ENCODE measurements at places on chromosomes 6 and 20.

GRCh38 chr6:11123978-11124377 lies 12.5 kb upstream of the ERVFRD-1 start:
- no peak for DNase-seq

GRCh38 chr6:150667977-150668716 lies 68.5 kb downstream of the PLEKHG1 start:
- no peak for DNase-seq

GRCh38 chr6:408599-409102 lies 17.1 kb downstream of the IRF4 start:
- DNase-seq: no peak

DNA sequence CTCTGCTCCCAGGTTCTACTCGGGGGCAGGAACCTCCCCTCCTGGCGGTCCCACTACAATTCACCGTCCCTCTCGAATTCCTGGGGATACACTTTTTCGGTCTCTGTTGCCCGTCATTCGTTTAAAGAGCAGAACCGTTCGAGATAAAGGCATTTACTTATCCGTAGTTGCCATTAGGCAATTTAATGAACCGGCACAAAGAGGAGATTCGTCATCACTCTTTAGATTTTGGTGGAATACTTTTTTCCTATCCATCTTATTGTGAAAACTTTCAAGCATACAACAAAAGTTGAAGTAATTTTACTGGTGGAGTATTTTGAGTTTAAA lies 1.2 kb upstream of the CD24 start:
- no peak for DNase-seq

DNA sequence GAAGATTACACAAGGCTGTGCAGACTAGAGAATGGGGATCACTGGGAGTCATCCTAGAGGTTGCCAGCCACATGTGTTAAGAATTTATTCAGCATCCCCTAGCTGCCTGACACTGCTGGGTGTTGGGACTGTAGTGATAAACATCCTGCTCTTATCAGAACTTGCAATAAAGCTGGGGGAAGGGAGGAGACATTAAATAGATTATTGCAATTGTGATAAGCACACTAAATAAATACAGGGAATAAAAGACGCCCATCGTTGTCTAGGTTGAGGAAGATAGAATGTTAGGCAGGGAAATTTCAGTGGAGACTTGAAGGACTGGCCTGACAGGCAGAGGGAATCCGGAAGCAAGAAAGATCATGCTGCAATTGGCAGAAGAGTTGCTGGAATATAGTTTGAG lies 33.2 kb upstream of the TRAM2 start:
- no peak for DNase-seq

- no peak for DNase-seq
Measured at GRCh38 chr6:168193816-168194721, 115.1 kb upstream of the FRMD1 start.

DNA sequence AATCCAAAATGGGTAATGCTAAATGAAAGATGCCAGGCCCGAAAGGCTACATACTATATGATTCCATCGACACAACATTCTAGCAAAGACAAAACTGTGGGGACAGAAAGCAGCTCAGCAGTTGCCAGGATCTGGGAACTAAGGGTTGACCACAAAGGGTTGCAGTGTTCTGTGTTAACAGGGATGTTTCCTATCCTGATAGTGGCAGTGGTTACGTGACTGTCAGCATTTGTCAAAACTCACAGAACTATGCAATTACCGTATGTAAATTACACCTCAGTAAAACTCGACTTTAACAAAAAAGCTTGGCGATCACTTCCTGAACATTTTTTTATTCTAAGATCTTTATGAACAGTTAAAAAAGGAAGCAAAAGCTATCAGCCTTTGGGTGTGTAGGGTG lies 83.9 kb downstream of the BANF2 start:
- DNase-seq: no peak

- DNase-seq: no peak
Measured at GRCh38 chr6:137928286-137928685, 61.2 kb downstream of the TNFAIP3 start.

DNA sequence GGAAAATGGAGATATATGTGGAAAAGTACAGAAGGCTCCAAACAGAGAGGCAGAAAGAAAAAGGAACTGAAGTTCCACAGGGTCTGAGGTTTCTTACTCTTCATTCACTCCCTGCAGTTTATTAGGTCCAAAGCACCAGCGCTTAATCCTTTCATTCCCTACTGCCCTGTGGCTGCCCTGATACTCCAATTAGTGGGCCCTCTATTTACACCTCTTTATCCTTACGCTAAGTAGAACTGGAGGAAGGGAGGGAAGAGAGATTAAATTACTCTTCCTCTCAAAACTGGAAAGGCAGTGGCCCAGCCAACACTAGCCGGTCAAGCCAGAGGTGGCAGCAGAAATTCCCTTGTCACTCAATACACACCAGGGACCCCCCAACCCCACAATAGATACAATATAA lies 20.4 kb downstream of the TRERF1 start:
- no peak for DNase-seq

- DNase-seq: no peak
Measured at GRCh38 chr6:102085257-102085656, 691.7 kb downstream of the GRIK2 start.

GRCh38 chr6:129340983-129341382 lies 369.0 kb downstream of the ARHGAP18 start:
- no peak for DNase-seq

DNA sequence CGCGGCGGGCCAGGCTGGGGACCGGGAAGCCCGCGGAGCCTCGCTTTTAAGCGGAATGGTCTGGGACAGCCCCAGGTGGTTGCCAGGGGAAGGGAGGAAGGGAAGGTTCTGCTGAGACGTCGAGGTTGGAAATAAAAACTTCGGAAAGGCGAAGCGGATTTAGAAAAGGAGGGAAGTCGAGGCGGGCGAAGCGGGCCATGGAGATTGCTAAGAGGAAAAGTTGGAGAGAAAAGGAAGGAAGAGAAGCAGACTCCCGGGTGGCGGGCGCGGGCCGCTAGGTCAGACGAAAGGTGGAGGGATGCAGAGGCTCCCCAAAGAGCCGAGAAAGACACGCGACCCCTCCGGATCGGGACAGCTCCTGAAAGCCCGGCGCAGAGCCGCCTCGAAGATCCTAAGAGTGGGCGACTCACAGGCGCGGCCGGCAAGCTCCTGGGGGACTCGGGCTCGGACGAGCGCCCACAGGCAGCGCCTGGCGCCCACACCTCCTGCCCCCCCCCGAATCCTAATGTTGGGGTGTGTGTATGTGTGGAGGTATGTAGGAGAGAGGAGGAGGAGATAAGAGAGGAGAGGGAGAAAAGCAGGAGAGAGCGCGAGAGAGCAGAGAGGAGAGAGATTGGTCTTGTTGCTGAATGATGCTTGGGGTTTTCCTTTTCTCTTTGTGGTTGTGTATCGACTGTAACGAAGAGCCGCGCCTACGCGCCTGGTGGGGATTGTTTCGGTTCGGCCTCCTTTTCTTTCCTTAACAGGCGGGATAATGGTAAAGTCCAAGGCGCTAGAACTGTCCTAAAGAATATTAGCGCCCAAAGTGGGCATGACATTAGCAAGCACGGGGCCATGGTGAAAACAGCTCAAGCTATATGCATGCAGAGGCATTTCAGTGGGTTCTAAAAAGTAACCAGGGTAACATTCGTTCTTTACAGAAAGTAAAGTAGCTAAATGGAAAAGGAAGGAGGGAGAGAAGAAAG lies 1.5 kb downstream of the TFAP2B start:
- no peak for DNase-seq

- DNase-seq: no peak
Measured at GRCh38 chr6:35057449-35058357, 83.4 kb downstream of the TCP11 start.

DNA sequence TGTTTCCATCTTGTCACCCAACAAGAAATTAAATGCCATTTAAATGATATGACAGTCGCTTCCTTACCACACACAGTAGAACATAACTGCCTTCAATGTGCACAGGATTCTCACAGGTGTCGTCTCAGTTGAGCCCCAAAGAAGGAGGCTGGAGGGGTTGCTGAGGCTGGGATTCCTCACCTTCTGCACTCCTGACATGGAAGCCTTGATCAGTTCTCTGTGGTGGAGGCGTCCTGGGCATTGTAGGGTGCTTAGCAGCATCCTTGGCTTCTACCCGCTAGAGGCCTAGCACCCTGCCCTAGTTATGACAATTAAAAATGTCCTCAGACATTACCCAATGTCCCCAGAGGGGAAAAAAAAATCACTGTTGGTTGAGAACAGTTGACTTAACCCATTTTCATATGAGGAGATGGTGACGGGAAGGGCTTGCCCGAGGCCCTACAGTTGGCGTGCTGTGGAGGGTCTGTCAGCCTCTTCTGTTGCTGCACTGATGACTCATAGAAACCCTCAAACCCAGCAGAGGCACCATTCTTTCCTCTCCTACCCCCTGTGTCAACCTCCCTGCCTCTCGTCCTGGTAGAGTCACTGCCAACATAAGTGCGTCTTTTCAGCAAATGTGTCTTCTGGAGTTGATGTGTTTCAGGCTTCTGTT lies 19.3 kb upstream of the ZNF831 start:
- DNase-seq: no peak

- no peak for DNase-seq
Measured at GRCh38 chr6:4451081-4451480, 315.7 kb upstream of the ECI2 start.

DNA sequence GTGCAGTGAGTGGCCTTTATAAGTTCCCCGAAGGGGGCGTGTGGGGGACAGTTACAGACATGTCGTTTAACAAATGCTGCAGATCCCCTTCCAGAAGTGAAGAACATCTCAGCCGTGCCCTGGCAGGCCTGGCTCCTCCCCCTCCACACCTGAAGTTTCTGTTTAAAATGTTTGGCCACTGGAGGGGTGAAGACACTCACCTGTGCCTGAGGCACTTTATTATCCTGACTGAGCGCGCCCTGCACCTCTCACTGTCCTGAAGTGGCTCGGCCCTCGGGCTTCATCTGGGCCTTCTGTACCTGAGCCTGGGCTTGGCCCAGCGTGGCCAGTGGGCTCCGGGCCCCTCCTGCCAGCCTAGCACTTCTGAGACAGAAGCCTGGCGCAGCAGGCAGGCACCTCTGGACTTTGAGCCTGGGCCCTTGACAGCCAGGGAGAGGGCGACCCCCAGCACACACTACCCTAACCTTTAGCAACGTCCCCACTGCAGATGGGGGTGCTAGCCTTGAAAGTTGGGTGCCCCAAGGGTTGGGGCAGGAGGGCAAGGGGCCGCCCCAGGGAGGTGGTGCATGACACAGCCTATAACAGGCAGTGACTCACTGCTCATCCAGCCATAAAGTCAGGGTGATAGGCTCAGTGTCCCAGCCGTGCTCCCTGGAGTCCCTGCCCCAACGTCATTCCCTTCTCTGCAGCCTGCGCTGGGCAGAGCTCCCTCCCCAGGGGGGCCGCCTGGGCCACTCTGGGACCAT lies 13.6 kb upstream of the GATA5 start:
- no peak for DNase-seq

DNA sequence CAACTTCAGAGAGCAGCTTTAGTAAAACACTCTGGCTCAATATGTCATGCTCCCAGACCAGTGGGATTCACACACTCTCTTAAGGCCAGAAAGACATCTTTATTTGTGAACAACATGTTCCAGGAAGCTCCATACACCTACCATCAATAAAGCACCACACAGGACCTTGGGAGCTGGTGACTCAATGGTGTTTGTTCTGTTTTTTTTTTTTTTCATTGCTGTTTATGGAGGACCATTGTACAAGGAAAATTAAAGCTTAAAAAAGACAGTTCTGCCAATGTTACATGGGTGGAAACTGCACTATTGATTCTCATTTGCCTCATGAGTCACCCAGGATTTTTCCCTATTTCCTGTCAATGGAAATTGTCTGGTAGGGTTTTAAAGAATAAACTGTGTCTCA lies 36.3 kb upstream of the TENT5A start:
- DNase-seq: no peak

DNA sequence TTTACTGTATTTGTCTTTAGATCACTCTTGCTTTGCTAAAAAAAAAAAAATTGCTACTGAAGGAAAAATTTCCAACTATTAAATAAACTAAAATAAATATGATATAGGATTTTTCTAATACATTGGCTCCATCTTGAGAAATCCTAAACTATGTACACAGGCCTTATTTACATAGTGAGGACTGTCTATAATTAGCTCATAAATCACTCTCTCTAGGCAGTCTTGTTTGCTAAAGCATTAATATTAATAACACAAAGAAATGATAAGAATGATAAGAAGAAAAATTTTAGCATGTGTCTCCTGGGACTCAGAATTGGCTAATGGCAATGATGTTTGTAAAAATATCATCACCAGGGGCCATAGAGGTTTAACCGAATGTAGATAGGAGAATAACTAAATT lies 13.3 kb upstream of the CRYBG1 start:
- DNase-seq: no peak

DNA sequence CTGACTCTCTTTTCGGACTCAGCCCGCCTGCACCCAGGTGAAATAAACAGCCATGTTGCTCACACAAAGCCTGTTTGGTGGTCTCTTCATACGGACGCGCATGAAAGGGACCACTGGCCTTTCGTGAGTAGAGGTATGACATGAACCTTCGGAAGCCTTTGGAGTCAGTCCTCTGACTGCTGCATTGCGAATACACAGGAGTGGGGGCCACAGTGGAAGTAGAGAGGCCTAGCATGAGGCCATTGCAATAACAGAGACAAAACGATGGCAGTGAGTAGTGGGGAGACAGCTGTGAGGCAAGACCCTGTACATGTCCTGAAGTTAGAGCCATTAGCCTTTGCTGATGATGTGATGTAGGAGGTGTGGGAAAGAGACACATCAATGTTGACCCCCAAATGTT lies 56.4 kb downstream of the SMPDL3A start:
- no peak for DNase-seq

DNA sequence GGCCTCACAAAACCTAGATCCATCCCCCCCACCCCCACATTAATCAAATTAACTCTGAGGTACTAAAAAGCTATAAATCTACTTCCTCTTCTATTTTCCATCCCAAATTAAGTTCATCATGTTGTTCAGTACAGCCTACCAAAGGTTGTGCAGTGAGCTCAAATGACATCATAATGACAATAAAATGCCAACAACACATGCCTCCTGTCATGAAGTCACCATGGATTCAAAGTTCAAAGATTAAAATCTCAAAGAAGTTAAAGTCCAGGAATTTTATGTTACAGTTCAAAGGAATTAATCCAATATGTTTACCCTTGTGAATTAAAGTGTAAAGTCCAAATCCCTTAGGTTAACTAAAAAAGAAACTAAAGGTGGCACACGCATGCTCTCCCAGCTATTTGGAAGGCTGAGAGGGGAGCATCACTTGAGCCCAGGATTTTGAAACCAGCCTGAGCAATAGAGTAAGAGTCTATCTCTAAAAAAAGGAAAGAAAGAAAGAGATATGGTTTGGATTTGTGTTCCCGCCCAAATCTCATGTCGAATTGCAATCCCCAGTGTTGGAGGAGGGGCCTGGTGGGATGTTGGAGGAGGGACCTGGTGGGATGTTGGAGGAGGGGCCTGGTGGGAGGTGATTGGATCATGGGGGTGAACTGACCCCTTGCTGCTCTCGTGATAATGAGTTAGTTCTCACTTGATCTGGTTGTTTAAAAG lies 25.7 kb upstream of the SIRT5 start:
- no peak for DNase-seq
